GOT3 (cell line): ENCODE measurements at places on chromosomes 2 and 18.

- no peak for DNase-seq
These were observed 279.7 kb upstream of the FIGN start for GRCh38 chr2:164015328-164016123.

- DNase-seq, result no peak
These were observed 122.1 kb downstream of the MGAT5 start for GRCh38 chr2:134375935-134376334.

DNA sequence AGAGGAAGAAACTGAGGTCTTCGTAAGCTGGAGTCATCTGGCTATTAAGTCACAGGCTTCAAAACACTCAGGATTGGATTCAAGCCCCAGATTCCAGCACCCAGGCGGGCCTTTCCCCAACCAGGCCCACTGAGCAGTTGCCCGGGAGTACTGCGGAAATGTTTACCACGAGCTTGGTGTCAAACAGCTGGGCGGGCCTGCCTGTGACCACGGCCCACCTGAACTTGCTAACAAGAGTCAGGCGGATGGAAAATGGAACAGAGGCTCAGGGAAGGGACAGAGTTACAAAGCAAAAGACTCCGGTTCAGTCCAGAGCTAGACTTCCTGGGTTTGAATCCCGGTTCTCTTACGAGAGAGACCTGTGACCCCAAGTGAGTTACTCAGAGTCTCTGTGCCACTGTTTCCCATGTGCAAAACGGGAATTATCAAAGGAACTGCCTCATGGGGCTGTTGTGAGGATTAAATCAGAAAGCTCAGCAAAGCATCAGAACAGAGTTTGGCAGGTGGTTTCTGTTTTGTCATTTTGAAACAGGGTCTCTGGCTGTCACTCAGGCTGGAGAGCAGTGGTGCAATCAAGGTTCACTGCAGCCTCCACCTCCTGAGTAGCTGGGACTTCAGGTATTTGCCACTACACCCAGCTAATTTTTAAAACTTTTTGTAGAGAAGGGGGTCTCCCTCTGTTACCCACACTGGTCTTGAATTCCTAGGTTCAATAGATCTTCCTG, 49.0 kb upstream of the TFCP2L1 start:
- DNase-seq, result no peak

- no peak for DNase-seq
These were observed 84.6 kb upstream of the RFX8 start for GRCh38 chr2:101559551-101559950.

DNA sequence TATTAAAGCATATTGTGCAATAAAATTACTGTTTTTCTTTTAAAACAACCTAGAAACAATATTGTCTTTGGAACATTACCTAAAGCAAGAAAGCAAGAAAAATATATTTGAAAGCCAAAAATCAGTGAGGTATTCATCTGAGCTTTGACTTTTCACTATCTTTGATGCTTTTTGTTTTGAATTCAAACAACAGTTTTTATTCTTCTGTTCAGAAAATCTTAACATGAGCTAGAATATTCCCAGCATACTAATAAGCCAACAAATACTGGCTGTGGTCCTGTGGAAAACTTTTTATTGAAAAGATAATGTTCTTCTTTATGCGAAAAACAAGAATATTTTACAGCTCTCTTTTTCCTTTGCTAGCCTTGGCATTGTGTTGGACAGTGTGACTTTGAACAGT, 19.8 kb downstream of the FAM171B start:
- no peak for DNase-seq

DNA sequence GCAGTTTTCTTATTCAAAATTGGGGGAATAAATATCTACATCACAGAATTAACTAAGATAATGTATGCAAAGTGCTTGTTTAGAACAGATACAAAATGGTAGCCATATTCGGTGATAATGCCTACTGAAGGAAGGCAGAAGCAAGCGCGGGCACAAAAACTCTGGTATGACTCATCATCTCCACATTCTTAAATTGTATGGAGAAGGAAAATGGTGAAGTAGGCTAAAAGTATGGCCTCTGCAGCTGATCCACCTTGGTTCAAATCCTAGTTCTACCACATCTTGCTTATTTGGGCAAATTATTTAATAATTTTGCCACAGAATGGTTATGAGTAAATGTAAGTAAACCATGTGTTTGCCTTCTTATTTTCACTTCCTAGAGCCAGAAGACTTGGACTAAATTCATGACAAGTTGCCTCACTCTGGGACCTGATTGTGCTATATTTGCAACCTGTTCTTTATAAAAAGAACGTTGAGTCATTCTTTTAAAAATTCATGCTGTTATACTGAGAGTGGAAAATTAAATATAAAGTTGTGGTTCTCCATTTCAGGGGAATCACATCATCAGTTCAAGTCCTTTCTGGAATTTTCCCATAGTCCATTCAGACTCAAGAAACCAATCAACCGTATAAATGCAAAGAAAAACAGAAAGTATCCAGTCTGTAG, 9.0 kb upstream of the CDK15 start:
- no peak for DNase-seq
